ENCODE measurements at places on chromosomes 7 and 10.

GRCh38 chr7:22601003-22601402 is 101.0 kb upstream of the STEAP1B start:
- DNase-seq: no peak

- DNase-seq: no peak
Observed at GRCh38 chr7:136890399-136890798, 21.9 kb downstream of the CHRM2 start.

DNA sequence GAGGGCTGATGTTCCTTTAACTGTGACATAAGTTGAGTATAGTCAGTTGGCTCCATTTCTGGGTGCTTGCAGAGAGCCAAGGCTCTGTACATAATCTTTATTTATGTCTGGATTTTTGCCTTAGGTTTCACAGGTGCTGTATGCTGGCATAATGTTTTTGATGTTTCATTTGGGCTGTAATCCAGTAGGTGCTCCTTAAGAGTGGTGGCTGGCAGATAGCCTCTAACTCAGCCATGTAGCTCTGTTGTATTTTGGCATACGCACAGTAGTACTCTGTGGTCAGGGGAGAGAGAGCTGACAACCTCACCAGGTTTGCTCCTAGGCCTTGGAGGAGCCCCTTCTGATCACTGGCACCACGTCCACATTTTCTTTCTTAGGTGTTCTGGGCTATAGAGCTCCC is 61.1 kb downstream of the RNF133 start:
- no peak for DNase-seq

GRCh38 chr10:51521605-51522004 is 177.8 kb downstream of the CSTF2T start:
- no peak for DNase-seq

- no peak for DNase-seq
Observed at GRCh38 chr7:115679976-115680375, 350.6 kb downstream of the TFEC start.

Measured in stimulated activated naive CD4-positive, alpha-beta T cell (primary cell).